ENCODE measurements at places on chromosomes 5 and 9.

DNA sequence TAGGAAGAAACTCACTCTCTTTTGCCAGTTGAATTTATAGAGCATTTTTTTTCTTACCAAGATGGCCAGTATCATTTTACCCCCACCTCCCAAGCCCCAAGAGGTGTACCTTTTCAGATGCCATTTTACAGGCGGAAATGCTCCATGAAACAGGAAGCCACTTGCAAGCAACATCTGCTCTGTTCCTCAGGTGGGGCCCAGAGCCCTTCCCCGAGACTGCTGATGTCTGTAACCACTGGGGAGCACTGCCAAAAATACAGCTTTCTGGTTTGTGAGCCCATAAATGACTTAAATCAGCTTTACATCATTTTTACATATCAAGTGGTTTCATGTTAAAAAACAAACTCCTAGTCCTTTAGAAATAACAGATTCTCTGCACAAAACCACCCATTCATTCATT is 42.9 kb upstream of the GARNL3 start:
- no peak for DNase-seq

DNA sequence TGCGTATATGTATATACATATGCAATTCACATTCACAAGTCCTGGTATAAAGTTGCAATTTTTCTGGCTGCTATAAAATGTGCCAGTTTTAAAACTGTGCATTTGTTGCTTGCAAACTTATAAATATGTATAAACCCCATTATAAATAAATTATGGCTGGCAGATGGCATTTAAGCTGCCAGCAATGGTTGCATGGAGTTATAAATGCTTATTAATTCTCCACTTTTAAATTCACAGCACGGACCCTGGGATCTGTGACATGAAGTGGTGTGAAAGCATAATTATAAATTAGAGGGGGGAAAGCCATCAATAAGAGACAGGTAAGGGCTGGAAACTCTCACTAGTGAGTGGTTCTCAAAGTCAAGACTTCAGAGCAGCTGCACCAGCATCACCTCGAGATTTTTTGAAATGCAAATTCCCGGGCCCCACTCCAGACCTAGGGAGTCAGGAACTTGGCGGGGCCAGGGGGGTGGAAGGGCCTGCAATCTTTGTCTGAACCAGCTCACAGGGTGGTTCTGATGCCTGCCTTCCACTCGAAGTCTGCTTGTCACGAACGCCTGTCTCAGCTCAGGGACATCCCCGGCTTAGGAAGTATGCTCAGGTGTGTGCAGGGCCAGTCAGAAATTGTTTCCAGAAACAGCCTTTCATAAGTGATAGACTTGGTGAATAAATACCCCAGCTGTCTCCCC is 16.9 kb downstream of the S1PR3 start:
- no peak for DNase-seq

DNA sequence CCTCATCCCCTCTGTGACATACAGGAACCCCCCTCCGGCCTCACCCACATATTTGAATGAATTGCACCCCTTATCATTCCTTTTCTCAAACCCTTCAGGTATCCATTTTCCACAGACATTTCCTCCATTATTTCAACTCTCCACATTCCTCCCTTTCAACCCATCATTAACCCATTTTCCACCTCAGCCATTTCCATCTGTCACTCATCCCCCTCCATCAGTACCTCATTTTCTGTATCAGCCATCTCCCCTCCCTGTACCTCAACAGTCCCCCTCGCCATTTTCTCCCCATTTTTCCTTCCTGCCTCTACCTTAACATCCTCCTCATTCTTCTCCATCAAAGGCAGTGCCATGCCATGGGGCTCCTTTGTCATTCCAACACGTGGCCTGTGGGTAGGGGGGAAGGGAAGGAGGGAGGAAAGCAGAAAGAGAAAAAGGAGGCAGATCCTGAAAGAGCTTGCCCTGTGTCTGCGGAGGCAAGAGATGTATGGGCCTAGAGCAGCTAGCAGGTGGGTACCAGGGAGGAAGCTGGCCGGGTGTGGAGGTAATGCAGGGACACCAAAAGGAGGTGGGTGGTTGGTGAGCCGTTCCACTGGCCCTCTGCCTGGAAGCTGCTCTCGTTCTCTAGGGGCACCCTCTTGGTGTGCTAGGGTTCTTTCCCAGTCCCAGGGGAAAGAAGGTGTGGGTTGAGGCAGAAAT is 1.5 kb downstream of the DNAJB5 start:
- no peak for DNase-seq

DNA sequence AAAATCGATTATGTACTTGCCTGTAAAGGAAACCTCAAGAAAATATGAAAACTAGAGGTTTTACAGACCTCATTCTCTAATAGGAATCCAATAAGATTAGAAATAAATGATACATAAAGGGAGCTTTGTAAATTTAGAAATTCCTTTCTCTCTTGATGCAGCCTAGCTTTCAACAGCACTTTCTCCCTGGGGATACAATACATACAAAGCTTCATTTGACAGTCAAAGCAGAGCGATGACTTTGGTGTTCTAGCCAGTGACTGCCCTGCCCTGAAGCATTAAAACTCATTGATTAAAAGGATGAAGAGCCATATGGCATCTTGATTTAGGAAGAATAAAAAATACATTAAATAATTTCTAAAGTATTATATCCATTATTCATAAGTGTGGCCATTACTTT is 46.3 kb upstream of the GLIS3 start:
- DNase-seq, result no peak

DNA sequence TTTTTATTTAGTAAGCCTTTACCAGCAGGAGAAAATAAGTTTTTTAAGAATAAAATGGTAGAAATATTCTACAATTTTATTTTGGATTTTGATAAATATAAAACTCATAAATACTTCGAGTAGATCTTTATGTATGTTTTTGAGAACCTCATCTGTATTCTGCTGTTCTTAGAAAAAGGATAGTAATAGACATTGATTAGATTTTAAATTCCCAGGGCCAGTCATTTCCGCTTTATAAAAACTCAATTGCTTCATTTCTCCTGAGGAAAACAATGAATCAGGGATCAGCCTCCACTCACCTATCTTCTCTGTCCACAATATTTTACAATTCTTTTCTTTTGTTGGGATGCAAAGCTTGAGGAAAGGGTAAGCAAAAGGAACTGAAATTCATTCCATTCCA is 1983.5 kb upstream of the C9orf72 start:
- DNase-seq, result no peak

DNA sequence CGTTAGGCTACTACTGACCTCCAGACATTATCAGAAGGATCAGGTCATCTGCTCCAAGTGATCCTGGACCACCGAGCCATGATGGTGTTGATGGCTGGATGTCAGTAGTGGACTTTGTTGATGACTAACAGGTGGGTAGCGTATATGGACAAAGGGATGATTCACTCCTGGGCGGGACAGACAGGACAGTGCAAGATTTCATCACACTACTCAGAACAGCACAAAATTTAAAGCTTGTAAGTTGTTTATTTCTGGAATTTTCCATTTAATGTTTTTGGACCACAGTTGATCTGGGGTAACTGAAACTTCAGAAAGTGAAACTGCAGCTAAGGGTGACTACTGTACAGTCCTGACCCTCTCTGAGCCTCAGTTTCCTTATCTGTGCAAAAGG is 12.7 kb downstream of the PDGFRB start:
- DNase-seq, result no peak
